ENCODE measurements at places on chromosomes 5 and 9.

DNA sequence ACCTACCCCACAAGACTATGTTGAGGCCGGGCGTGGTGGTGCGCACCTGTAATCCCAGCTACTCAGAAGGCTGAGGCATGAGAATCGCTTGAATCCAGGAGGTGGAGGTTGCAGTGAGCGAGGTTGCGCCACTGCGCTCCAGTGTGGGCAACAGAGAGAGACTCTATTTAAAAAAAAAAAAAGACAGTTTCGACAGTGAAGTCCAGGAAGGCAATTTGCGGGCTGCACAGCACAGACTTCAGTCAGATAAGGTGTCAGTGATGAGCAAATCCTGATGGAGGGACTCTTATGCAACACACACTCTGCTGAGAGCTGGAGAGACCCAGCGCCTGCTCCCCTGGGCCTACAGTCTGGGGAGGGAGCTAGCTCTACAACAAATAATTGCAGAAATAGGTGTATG lies 14.2 kb downstream of the CCNJL start:
- DNase-seq, result no peak

- DNase-seq, result no peak
These were observed 8.1 kb upstream of the SLC2A8 start for GRCh38 chr9:127388856-127389238.

- no peak for DNase-seq
These were observed 278.5 kb downstream of the CCDC171 start for GRCh38 chr9:15831384-15831783.

DNA sequence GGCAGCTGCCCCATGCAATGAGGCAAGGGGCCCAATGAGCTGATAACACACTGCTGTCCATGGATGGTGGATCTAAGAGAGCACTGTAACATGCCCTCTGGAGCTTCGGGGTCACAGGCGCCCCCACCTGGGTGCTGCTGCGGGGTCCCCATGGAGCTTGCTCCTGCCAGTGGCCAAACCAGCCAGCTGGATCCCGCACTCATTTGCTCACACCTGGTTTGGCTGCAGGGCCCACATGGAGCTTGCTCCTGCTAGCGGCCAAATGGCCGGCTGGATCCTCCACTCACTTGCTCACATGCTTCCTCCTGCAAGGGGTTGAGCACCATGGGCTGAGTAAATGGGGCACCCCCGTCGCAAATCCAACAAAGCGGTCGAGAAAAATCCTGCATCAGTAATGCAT lies 68.3 kb upstream of the ARL15 start:
- no peak for DNase-seq

- DNase-seq, result no peak
These were observed 126.8 kb downstream of the TMEM174 start for GRCh38 chr5:73299665-73300336.

GRCh38 chr9:125726456-125727132 lies 19.6 kb upstream of the MAPKAP1 start:
- no peak for DNase-seq

DNA sequence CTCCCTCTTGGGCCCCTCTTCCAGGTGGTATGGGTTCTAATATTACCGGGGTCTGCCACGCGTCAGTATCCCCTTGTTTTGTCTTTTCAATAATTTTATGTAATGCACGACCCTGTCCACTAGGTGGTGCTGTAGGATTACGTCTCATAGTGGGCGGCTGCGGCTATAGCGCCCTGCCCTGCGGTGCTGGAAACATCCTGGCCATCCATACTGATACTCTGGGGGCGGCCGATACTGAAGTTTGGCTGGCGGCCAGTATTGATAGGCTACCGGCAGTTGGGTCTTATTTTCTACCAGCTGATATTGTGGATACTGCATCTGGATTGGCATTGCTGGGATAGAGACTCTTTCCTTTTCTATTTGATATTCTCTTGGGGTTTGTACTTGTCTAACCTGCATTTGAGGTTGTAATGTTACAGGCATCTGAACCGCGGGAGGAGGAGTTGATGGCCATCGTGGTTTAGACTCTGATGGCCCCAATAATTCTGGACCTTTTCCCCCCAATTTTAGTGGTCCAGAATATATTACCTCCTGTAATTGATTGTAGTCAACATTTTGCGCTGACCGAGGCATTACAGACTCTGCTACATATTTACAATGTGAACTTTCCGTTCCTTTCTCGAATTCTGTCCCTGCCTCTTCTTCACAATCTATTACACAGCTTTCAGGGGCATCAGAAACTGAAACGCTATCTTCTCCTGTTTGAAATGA lies 3.3 kb upstream of the TMEM141 start:
- peak; percentile 48 for DNase-seq

DNA sequence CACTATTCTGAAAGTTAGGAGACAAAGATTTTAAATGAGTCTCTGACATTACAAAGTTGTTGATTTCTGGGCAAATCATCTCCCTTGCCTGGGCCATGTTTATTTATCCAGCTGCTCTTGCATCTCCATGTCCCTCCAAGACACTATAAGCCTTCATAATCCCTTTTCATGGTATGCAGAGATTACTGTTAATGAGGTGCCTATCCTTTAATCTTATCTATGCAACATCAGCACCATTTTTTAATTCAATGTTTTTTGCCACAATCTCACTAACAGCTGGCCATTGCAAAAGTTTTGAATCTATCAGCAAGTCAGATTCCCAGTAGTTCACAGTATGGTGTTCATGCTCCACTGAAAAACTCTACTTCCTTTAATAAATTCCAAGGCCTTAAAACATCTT lies 108.5 kb upstream of the PTPRD start:
- DNase-seq, result no peak

DNA sequence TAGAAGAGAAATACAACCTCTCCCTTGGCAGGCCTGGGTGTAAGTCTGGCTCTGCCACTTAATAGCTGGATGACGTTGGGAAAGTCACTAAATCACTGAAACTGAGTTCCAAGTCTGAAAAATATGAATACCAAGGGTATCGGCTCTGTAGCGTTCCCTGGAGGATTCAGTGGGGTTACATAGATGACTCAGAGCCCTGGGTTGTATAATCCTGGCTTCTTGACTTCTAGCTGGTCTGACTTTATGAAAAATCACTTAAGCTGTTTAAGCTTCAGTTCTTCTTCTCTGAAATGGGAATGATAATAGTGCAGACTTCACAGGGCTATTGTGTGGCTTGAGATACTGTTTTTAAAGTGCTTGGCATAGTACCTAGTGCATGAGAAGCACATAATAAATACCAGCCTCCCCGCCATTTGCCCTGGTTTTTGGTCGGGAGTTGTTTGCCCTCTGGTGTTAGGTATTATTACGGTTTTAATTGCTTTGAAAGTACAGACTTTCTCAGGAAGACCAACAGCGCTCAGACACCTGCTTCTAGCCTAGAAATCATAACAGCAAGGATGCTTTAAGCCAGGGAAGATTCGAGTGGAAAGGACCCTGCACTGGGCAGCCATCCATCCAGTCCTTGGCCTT lies 43.0 kb downstream of the CYFIP2 start:
- no peak for DNase-seq

GRCh38 chr9:75063556-75064305 lies 24.2 kb downstream of the NMRK1 start:
- DNase-seq, result peak; percentile 62

GRCh38 chr5:168086104-168086610 lies 205.3 kb upstream of the WWC1 start:
- peak; percentile 21 for DNase-seq

GRCh38 chr5:92653730-92654461 lies 927.1 kb downstream of the NR2F1-AS1 start:
- DNase-seq, result peak; percentile 10

DNA sequence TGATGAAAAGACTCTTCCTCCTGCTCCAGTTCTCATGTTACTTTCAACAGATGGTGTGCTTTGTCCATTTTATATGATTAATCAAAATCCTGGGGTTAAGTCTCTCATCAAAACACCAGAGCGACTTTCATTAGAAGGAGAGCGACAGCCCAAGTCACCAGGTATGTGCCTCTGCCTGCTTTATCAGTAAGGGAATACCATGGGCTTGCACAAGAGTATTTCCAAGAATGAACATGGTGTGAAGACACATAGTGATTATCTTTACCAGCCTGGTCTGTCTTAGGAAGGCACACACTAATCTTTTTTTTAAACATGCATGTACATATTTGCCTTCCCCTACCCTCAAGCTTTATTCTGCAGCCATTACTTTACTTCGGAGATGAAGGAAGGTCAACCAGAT lies 15.2 kb downstream of the NUP214 start:
- no peak for DNase-seq

- no peak for DNase-seq
These were observed 53.8 kb downstream of the HCN1 start for GRCh38 chr5:45642370-45642769.

- DNase-seq, result no peak
These were observed 3.5 kb upstream of the TMED9 start for GRCh38 chr5:177588413-177588909.

DNA sequence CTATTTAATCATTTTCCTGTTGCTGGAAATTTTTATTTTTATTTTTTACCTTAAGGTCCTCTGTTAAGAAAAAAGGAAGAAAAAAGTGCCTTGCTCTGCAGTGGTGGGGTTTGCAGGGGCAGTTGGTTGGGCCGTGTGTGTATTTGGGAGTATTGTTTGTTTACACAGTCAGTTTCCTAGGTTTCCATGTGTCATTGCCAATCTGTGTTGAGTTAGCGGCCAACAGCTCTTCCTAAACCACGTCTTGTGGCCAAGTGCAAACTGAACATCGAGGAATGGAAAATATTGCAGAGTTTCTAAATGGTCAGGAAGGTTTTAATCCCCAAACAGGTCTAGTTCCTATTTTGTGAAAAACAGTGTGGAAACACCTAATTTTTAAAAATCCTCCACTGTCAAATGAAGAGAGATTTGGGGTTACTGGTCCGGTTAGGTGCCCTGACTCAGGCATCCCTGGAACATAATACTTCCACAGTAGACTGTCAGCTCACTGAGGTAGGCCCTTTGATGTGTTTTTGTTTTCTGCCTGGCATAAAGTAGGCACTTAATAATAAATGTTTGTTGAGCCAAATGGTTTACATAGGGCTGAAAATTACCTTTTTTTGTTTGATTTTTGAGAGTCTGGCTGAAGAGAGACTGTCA lies 37.0 kb downstream of the MAMDC2 start:
- DNase-seq, result peak; percentile 35

DNA sequence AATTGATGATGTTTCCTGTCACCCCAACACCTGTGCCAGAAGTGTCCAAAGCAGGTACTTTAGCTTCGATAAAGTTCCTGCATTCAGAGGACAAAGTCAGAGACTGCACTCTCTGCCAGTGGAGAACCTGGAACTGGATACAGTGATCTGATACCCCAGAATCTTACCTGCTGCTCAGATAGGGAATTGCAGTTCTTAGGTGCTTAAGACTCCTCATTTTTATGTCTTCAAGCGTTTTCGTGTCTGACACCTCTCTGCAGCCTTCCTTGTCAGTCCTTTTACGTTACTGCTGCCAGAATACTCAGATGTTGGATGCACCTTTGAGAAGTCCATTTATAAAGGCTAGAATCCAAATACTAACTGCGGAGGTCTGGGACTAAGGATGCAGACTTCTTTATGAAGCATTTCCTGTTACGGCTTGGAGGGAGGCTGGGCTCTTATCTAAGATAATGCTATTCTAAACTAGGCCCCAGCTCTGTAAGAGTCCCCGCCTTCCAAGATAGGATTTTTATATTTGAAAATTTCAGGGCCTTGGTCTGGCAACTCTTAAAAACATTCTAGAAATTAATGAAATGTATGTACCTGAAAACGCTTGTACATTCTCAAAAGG lies 1.9 kb downstream of the ISOC1 start:
- no peak for DNase-seq

DNA sequence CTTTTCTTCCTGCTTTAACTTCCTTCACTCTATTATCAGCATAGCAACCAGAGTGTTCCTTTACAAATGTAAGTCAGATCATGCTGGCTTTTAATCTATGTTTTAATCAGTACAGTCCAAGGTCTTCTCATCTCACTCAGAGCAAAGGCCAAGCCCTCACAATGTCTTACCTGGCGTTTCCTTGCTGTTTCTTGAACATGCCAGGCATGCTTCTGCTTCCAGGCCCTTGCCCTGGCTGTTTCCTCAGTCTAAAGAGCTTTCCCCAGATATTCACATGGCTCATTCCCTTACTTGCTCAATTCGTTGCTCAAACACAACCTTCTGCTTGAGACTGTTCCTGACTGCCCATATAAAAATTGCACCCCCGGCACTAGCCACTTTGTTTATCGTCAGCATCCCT lies 121.7 kb upstream of the GLRA1 start:
- no peak for DNase-seq

DNA sequence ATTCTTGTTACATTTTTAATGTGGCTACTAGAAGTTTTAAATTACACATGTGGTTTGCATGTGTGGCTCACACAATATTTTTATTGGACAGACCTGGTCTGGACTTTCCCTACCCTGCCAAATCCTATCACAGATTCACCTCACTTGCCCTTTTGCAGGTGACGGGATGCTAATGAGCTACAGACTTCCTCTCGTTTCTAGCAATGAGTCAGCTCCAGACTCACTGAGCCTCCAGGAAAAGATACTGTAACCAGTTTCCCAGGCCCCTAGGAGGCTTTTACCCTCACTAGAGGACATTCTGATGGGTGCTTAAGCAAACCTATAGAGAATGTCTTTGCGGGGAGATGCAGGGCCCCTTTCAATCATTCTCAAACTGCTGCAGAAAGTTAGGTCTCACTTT lies 135.4 kb downstream of the WDR41 start:
- DNase-seq, result peak; percentile 40

GRCh38 chr5:151202381-151203139 lies 21.3 kb downstream of the CCDC69 start:
- DNase-seq, result peak; percentile 88

DNA sequence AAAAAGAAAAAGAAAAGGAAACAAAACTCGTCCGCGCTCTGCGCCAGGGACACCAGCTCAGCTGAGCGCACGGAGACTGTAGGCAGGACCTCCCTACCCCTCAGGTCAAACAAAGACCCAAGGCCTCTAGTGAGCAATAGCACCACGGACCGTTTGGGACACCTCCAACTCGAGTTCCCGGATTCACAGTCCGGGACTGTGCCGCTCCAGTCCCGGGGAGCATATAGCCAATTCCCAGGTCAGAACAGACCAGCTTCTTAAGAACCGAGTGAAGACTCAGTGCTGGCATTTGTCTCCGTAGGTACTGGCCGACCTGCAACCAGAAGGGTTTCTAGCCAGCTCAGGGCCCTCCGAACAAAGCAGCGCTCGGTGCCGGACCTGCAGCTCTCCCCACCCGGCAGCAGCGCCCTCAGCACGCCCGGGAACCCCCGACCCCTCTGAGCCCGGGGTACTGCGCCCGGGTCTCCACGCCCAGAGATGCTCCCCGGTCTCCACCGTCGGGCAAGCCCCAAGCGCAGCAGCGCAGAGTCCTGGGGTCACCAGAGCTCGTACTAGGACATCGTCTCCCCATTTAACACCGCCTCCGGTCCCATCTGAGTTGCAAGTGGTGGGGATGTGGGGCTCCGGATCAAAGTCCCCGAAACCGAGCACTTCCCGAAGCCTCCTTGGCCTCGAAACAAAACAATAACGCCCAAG lies 591 bp downstream of the ABCA1 start:
- DNase-seq, result peak; percentile 52

- DNase-seq, result no peak
These were observed 4.4 kb downstream of the RC3H2 start for GRCh38 chr9:122900791-122901190.
